Stimulated activated CD4-positive, alpha-beta T cell treated with anti-CD3 and anti-CD28 coated beads, Interleukin-15, amount 100 ng/mL, for 48 hours (primary cell): ENCODE measurements at places on chromosomes 7 and 10.

- DNase-seq = no peak
Measured at GRCh38 chr7:132750096-132750495, 173.8 kb upstream of the PLXNA4 start.

- no peak for DNase-seq
Measured at GRCh38 chr10:57507788-57508187, 759.9 kb downstream of the IPMK start.

DNA sequence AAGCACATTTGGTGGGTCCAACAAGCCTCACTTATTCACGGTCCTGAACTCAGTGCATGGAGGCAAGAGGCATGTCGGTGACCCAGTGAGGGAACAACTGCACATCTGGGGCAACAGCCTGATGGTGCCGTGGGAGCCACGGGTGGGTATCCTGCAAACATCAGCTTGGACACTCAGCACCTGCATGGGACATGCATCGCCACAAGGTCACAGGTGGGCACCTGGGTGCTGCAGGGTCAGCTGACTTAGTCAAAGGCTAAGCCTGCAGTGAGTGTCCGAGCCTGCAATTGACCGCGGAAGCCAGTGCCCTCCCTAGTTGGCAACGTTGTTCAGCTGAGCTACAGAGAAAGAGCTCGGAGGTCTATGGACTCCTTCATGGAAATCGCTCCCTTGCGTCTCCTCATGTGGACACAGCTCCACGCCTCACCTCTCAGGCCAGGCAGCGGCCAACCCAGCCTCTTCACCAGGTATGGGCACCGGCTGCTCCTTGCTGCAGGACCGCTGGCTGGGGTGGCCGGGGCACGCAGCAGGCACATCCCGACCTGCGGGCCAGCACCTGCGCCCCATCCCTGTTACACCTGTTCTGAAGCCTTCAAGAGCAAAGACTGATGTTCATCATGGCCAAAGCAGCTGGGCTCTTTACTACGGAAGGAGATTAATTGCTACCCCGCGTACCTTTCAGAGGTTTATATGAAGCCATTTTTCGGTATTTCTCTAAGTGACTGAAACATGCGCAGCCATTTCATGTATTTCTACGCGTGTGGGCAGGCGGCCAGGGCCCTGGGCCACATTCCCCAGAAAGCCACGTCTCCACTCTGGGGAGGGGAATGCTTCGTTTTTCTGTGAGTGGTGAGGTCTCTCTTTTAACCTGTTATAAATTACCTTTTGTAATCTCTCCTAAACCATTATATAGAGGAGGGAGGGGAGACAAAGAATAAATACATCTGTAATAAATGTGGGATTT lies 380.7 kb downstream of the DNAJB6 start:
- DNase-seq = no peak

DNA sequence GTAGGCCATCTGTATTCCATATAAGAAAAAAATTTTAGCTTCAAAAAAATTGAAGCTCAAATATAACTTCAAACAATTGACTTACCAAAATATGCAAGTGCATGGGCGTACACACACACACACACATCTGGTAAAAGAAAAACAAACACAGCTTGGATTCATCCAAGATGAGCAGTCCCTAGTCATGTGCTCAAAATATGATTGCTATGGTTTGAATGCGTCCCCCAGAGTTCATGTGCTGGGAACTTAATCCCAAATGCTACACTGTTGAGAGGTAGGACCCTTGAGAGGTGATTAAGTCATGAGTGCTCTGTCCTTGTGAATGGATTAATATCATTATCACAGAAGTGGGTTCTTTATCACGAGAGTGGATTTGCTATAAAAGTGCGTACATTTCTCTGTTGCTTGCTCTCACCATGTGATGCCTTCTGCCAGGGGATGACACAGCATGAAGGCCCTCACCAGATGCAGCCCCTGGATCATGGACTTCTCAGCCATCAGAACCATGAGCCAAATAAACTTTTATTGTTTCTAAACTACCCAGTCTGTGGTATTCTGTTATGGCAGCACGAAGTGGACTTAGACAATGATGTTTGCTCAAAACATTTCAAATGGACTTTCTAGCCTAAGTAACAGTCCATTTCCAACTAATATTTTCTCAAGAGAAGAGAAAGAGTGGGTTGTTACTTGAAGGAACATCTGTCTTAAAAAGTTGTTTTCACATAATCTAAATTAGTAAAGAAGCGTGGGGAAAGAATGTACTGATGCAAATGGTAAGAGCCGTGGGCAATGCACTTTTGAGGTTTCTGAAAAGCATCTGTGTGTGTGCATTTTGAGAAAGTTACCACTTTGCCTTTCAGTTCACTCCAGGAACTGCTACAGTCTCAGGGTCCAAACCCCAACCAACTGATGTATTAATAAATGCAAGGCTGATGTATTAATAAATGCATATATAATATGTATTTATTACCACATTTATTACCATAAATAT lies 15.1 kb upstream of the SVIL start:
- DNase-seq = no peak

DNA sequence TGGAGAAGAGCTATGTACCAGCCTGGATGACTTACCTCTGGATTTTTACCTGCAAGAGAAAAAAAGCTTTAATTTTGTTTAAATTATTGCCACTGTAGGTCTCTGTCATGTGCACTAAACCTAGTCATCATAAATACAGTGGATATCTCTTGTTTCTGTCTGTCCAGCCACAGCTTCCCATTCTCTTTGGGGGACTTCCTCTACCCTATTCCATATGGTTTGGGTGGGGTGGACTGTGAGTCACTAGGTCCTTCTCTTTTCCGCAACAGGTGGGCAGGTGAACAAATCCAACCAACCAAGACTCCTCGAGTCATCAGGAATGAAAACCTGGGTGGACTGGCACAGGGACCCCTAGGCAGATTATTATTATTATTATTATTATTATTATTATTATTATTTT lies 87.3 kb upstream of the CYTH3 start:
- DNase-seq = no peak

- no peak for DNase-seq
Measured at GRCh38 chr10:133537546-133538545, 10.7 kb downstream of the CYP2E1 start.

GRCh38 chr7:22587322-22587721 lies 87.3 kb upstream of the STEAP1B start:
- DNase-seq = no peak

DNA sequence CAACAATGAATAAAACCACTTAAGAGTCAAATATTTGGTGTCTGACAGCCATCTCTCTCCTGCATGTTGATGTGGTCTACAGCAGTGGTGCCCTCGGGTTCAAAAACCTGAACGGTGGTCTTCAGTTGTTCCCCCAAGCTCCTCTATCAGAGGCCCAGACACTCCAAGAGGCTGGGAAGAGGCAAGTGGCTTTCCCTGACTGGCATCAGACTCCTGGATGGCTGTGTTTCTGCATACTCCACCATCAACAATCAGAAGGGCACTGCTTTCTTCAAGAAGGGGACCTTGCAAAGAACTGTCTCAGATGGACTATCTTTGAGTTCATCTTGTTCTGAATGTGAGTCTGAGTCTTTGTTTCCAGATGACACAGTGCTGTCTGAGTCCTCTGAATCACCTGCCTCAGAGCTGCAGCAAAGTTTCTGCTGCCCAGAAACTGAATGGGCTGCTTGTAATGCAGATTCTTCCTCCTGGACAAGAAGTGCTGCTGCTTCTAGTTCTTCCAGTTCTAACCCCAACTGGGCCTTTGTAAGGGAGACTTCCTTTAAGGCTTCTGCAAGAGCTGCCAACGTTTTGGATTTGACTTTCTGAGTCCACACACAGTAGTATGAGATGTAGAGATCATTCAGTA lies 5.9 kb upstream of the SGMS1 start:
- no peak for DNase-seq

DNA sequence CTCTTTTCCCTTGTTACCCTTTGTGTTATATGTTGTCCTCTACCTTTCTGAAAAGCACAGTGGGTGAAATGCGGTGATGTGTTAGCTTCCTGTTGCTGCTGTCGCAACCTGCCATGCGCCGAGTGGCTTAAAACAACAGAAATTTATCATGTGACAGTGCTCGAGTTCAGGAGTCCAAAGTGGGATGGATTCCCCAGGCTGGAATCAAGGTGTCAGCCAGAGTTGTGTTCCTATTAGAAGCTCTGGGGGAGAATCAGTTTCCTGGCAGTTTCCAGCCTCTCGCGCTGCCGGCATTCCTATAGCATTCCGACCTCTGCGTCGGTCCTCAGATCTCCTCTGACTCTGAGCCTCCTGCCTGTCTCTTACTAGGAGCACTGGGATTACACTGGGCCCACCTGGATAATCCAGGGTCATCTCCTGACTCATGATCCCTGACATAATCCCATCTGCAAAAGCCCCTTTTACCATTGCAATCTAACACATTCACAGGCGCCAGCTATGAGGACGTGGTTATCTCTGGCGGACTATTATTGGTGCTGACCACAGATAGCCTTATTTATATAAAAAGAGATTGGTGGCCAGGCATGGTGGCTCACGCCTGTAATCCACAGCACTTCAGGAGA lies 207.5 kb downstream of the CUX1 start:
- DNase-seq = no peak

- no peak for DNase-seq
Measured at GRCh38 chr7:33674804-33675411, 230.4 kb upstream of the BMPER start.

DNA sequence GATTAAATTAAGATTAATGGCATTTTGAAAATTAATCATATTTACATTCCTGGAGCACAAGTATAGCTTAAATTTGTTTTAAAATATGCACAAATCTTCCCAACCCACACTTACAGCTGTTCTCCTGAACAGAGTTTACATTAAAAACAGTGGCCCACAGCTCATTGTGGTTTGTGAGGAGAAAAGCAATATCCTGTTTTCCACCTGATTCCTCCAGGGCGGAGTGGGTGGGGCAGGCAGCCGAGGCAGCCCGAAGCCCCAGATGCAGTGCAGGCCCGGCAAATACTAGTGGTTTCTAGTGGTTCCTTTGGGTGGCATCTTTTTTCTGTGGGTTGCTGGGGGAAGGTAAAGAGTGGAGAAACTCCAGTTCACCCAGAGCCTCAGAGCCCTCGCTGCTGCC lies 280.8 kb downstream of the ARHGAP12 start:
- DNase-seq = no peak

- no peak for DNase-seq
Measured at GRCh38 chr10:62652564-62652963, 152.0 kb upstream of the ADO start.

GRCh38 chr10:71270301-71271220 lies 48.5 kb upstream of the SLC29A3 start:
- DNase-seq = no peak

DNA sequence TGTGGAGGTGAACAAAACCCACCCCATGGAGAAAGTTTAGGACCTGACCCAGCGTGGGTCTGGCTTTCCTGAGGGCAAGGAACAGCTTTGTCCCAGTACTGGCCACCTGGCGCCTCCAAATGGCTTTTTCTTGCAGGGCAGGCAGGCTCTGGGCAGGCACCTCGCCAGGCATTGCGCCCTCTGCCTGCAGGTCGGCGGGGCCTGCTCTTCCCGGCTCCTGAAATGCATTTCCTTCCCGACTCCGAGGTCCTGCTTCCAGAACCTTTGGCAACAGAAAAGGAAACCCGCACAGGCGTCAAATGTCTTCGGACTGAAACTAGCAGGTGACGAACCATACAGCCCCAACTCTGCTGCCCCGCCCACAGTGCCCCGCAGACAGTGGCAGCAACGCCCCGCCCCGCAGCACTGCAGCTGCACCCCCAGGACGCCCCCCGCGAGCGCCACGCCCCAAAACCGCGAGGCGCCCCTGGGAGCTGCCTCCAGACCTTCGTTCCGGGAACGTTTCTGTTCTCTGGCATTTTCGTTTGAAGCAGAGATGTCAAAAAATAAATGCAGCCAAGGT lies 65.5 kb downstream of the C10orf143 start:
- DNase-seq = no peak

DNA sequence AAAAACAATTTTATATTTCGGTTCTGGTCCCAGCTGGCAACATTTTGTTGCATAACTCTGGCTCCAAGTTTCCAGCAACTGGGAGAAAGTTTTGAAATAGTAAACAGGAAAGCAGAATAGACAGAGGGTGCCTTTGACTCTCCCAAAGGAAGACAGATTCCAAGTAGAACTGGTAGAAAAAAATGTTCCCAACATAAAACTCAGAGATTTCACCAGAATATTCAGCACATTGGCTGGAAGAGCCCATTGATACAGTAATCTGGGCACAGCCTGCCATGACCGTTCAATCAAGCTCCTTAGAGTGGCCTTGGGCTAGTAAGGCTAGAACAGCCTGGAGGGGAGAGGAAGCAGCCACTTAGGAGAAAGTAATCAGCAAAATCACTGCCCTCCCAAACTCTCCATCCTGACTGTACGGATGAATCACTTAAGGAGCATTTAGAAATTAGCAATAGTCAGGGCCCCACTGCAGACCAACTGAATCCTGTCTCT lies 120.4 kb downstream of the CUBN start:
- DNase-seq = no peak

- no peak for DNase-seq
Measured at GRCh38 chr7:86814661-86815379, 171.1 kb downstream of the GRM3 start.

DNA sequence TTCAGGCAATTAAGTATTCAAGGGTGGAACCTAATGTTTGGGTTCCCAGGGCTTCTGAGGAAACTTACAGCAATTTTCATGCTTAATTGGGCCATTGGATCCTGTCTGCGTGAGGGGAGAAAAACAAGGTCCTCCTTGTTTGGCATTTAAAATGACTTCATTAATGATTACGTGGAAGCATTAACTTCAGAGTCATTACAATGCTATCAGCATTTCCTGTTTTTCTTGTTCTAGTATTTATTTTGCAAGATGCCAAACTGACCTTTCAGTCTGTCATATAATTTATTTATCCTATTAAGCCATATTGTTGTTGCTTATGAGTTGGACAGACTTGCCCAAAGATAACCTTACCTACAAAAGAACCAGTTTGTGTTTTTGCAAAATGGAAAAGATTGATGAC lies 324.1 kb upstream of the LRRN3 start:
- no peak for DNase-seq

GRCh38 chr7:140242057-140243031 lies 65.6 kb upstream of the KDM7A start:
- no peak for DNase-seq

DNA sequence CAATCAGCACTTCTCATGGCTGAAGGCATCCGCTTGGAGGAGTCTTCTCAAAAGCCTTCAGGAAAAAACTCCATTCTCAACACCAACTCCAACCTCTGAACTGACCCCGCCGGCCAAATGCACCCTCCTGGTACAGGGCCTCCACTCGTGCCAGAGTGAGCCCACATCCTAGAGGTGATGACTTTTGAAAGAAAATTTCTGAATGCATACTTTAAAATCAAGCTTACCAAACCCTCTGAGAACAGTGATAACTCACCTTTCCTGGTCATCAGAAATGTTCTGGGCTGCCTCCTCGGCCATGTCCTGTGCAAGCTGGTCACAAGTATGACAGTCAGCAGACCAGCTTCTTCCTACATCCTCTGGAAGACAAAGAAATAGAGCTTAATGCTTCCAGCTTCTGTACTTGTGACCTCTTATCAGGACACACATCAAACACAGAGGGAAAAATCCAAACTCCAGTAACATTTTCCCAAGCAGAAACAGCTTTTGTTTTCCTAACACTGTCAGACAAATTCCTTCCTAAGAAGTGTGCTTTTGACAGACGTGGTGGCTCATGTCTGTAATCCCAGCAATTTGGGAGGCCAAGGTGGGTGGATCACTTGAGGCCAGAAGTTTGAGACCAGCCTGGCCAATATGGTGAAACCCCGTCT lies at the start of gene PKD1L1:
Gene PKD1L1 (minus strand): TSS at position 326 of the 650 bp plus-strand sequence. CDS start 26 bp downstream, at position 300.
- no peak for DNase-seq
